Tongue (tissue), 3 donors: ENCODE measurements at places on chromosomes 2 and 18. TPM values are rescaled to one million over a fixed set of nuclear protein-coding genes. Genes with fewer than 3 reads are reported as not detected.

The FOXD4L1 gene
- not detected for total RNA-seq

The CD8B gene
- total RNA-seq: 1.0 TPM

The NGEF gene
- 2.7 TPM for total RNA-seq

The KIF1A gene
- total RNA-seq: 8.9 TPM

The HOXD10 gene
- 0.62 TPM for total RNA-seq

The HRH4 gene
- 0.21 TPM for total RNA-seq

The ALLC gene
- total RNA-seq: not detected

The CD8B2 gene
- not detected for total RNA-seq

The CABYR gene
- 0.41 TPM for total RNA-seq

The IL36B gene
- total RNA-seq: not detected

The ACMSD gene
- total RNA-seq: not detected

The DTNB gene
- 8.0 TPM for total RNA-seq

The MATN3 gene
- total RNA-seq: 0.41 TPM

The ERFE gene
- total RNA-seq: 14.1 TPM

The DPP4 gene
- 3.2 TPM for total RNA-seq

The TUBA3D gene
- total RNA-seq: not detected

The MDH1B gene
- 0.21 TPM for total RNA-seq

The COL4A4 gene
- 4.9 TPM for total RNA-seq

The EML6 gene
- total RNA-seq: 10.8 TPM

The SLC39A10 gene
- 33.2 TPM for total RNA-seq

The CD302 gene
- total RNA-seq: 24.5 TPM

The C2orf15 gene
- 0.92 TPM for total RNA-seq

The SNTG2 gene
- total RNA-seq: 2.7 TPM

The OTX1 gene
- 0.62 TPM for total RNA-seq

The FOXI3 gene
- total RNA-seq: 0.31 TPM

The KCTD1 gene
- total RNA-seq: 12.3 TPM

The CD226 gene
- 2.1 TPM for total RNA-seq

The C2orf72 gene
- 3.5 TPM for total RNA-seq

The LYG2 gene
- total RNA-seq: not detected

The CLHC1 gene
- total RNA-seq: 18.5 TPM

The PARD3B gene
- total RNA-seq: 21.5 TPM

The FAM237A gene
- not detected for total RNA-seq

The ZNF385B gene
- 0.51 TPM for total RNA-seq

The FSHR gene
- total RNA-seq: not detected

The TFPI gene
- total RNA-seq: 52.1 TPM
